ENCODE measurements at places on chromosomes 7 and 10. TPM values are rescaled to one million over a fixed set of nuclear protein-coding genes. Genes with fewer than 3 reads are reported as not detected.

ZP3 gene
- 20.2 TPM for total RNA-seq

BTBD16 gene
- total RNA-seq: 0.45 TPM

ODAD2 gene
- total RNA-seq: 0.82 TPM

CDH23 gene
- under 0.01 TPM for total RNA-seq

RADIL gene
- 13.1 TPM for total RNA-seq

HDAC9 gene
- total RNA-seq: 0.02 TPM

KCNH2 gene
- total RNA-seq: 0.27 TPM

PRXL2A gene
- total RNA-seq: 26.9 TPM

GNAT3 gene
- not detected for total RNA-seq

FGFR2 gene
- total RNA-seq: 0.54 TPM

GRID2IP gene
- not detected for total RNA-seq

GRM8 gene
- total RNA-seq: not detected

MIOS gene
- 49.7 TPM for total RNA-seq

DAGLB gene
- 9.8 TPM for total RNA-seq

FRMPD2 gene
- not detected for total RNA-seq

PALD1 gene
- 6.6 TPM for total RNA-seq

INHBA gene
- 3.1 TPM for total RNA-seq

COL28A1 gene
- 0.12 TPM for total RNA-seq

SH2D4B gene
- not detected for total RNA-seq

ASL gene
- total RNA-seq: 12.6 TPM

SFMBT2 gene
- total RNA-seq: 3.8 TPM

CHPF2 gene
- 33.3 TPM for total RNA-seq

NPC1L1 gene
- 0.09 TPM for total RNA-seq

NKX6-2 gene
- total RNA-seq: not detected

ZNF736 gene
- not detected for total RNA-seq

NAT16 gene
- not detected for total RNA-seq

BUD31 gene
- 211 TPM for total RNA-seq

SPDYE18 gene
- total RNA-seq: not detected

URGCP gene
- total RNA-seq: 24.0 TPM

FAM25C gene
- total RNA-seq: not detected

CPA2 gene
- total RNA-seq: 0.75 TPM

HSPB1 gene
- 26.3 TPM for total RNA-seq

H2BK1 gene
- not detected for total RNA-seq
